ENCODE measurements at places on chromosomes 16 and 17.

DNA sequence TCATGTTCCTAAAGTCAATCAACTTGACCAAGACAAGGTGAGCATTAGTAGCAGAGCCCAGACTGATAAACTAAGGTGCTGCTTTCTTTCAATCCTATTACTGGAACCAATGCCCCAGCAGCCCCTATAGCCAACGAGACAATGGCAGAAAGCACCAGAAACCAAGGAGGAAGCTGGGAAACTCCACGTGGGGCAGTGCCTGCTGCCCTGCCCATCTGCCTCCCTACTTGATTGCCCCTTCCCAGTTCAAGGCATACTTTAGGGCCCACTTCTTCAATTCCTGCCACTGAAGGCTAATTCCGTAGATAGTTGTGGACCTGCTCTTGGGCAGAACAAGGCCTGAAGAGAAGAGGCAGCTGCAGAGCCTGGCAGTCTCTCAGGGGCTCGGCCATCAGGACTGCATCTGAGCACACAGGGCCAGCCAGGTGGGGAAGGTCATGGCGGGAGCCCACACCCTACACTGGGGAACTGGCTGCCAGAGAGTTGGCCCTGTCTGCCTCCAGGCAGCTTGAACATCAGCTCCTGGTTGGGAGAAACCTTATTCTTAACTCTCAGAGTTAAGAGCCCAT, 30.9 kb downstream of the WSB1 start:
- DNase-seq: no peak

- no peak for DNase-seq
Measured at GRCh38 chr17:41012326-41013120, 3.6 kb upstream of the KRTAP3-1 start.

DNA sequence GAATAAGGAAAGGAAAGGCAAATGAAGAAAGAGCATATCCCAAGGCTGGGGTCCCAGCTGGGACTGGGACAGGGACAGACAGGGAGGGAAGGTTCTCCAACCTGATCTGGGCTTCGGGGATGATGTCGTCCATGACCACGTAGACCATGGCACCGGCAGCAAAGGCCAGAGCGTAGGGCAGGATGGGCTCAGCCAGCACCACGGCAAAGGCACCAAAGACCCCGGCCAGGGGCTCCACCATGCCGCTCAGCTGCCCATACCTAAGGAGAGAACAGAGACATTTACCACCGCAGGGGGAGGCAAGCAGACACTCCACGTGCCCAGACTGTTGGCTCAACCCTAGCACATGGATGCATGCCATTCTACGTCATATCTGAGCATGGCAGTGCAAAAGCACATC, 443.8 kb downstream of the SLC39A11 start:
- DNase-seq: no peak

GRCh38 chr16:66293207-66293735, 73.2 kb upstream of the CDH5 start:
- no peak for DNase-seq

GRCh38 chr17:17795946-17796786, 40.6 kb downstream of the SREBF1 start:
- DNase-seq: no peak

- no peak for DNase-seq
Measured at GRCh38 chr16:83549316-83550182, 258.2 kb upstream of the HSBP1 start.

- no peak for DNase-seq
Measured at GRCh38 chr16:70679671-70680494, 6.0 kb downstream of the MTSS2 start.

Measured in stimulated activated CD4-positive, alpha-beta T cell treated with anti-CD3 and anti-CD28 coated beads, TNF-alpha, amount 100 ng/mL, for 1 hour (primary cell).